ENCODE measurements at places on chromosomes 11 and 22. TPM values are rescaled to one million over a fixed set of nuclear protein-coding genes. Genes with fewer than 3 reads are reported as not detected.

- DNase-seq = no peak
Measured at GRCh38 chr11:19819148-19819547, 106.5 kb downstream of the NAV2 start.

- DNase-seq = no peak
Measured at GRCh38 chr22:48873191-48873520, 954.5 kb downstream of the BRD1 start.

- DNase-seq = no peak
Measured at GRCh38 chr11:63829823-63830489, 9.0 kb upstream of the MARK2 start.

DNA sequence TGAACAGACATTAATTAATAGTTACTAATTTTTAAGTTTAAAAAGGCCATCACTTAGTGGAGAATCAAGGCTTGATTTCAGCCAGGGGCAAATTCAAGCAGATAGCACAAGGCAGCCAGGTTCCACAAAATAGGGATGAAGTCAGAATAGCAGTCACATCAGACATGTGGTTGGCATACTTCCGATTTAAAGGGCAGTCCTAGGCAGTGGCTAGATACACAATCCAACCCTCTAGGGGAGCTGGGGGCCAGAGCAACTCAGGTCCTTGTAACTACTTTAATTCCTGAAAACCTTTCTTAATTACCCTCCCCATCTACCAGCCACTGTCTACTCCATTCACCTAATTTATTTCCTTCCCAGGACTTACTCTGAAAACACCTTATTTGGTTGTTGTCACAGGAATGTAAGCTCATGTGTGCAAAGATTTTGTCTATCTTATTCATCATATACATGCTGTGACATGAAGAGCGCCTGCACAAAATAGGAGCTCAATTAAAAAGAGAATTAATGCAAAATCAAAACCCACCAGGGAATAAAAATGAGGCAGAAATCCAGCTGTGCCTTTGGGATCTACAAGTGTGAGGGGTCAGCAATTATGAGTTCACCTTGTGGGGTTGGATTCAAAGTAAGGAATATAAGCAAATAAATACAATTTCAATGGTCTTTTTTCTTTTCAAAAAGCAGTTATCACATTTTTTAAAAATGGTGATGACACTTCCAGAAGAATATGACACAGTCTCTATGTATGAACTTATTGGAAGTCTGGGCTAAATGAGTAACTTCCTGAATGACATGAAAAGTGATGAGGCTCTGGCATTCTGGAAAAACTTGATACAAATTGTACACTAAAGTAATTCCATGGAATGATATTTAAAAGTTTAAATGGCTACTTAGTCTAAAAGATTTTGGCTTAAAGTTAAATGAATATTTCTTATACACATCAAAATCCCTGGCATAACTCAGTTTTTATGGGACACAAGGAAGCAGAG is 53.8 kb downstream of the COPB1 start:
- DNase-seq = no peak

GRCh38 chr11:21105196-21105917 is 436.0 kb downstream of the NELL1 start:
- no peak for DNase-seq

- no peak for DNase-seq
Measured at GRCh38 chr11:38766796-38767195, 2168.8 kb upstream of the RAG2 start.

DNA sequence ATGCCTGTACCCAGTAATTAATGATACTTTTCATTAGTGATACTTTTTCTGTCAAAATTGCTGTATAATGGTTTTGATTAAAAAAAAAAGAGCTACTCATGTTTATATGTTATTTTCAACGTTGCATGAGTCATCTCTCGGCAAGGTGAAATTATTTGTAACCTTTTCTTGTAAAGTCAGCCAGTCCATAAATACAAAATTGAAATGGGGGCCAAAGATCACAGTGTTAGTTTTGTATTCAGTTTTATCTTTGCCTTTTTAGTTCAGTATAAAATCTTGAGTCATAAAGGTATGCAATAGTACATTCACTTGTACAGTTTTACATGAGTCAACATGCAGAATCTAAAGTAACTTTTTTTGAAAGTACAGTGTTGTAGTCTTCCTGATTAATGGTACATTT is 4.3 kb downstream of the ARHGEF12 start:
- no peak for DNase-seq

GRCh38 chr11:39569789-39570188 is 1889.7 kb downstream of the LRRC4C start:
- no peak for DNase-seq

GRCh38 chr11:100777736-100778135 is 90.6 kb downstream of the ARHGAP42 start:
- DNase-seq = no peak

DNA sequence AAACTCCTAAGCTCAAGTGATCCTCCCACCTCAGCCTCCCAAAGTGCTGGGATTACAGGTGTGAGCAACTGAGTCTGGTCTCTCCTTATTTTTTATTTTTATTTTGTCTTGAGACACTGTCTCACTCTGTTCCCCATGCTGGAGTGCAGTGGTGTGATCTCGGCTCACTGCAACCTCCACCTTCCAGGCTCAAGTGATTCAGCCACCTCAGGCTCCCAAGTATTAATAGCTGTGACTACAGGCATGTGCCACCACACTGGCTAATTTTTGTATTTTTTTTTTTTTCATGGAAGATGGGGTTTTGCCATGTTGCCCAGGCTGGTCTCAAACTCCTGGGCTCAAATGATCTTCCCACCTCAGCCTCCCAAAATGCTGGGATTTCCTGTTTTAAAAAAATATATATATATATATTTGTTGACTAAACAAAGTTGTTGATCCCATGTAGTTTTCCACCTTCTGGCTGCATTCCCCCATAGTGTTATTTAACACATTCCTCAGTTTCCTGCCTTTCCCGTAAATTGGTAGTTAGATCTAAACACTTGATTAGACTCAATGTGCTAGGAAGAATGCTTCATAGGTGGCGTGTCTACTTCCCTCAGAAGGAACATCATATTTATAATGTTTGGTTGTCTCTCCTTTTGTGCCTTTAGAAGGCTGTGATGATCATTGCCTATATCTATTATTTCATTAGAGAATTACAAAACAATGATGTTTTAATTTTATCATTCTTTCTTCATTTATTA is 38.8 kb downstream of the LRRC32 start:
- no peak for DNase-seq

DNA sequence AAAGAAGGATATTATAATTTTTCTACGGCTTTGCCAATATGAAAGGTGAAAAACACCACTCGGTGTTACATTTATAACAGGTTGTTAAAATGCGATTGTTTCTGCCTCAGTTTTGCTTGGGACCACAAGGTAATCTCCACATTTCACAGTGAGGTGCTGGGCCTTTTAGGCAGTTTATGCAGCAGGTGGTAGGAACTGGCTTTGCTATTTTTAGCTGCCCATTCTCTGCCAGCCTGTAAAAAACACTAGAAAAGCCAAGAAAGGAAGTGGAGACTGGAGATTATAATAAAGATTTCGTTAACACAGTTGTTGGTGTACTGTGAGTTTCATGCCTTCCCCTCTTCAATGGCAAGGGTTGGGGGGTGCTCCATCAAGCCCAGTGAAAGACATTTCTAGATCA is 8.0 kb upstream of the MRPL16 start:
- no peak for DNase-seq

DNA sequence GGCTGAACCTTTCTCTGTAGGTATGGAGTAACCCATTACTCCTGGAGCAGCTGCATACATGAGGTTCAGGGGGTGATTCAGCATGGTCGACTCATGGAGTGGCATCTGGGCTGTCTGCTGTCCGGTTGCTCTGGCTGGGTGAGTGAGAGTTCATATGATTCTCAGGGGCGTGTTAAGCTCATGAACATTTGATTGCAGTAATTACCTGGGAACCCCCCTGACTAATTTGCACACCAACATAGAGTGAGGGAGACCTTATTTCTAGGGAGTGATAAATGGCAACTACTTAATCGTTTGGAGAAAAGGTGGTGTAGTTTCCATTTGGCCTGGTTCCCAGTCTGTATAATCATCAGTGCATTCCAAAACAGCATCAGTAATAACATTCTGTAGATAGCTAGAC is 661.9 kb downstream of the ETS1 start:
- DNase-seq = no peak

GRCh38 chr11:56849852-56850251 is 101.4 kb upstream of the OR9G4 start:
- no peak for DNase-seq

DNA sequence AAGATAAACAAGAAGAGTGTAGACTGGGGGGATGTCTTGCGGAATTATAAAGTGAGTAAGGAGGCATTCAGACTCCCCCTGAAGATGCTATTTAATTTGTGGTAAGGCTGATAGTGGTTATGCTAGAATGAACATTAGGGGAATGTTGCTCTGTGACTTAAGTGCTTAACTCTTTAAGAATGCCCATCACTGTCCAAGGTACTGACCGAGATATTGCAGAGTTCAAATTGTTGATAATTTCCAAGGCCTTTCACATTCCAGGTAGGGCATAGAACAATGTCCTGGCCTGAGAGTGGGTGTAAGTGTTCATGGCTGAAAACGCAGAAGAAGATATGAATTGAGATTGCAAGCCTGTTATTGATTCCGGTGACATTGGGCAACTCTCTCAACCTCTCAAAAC is 90.3 kb upstream of the SEZ6L start:
- DNase-seq = no peak

DNA sequence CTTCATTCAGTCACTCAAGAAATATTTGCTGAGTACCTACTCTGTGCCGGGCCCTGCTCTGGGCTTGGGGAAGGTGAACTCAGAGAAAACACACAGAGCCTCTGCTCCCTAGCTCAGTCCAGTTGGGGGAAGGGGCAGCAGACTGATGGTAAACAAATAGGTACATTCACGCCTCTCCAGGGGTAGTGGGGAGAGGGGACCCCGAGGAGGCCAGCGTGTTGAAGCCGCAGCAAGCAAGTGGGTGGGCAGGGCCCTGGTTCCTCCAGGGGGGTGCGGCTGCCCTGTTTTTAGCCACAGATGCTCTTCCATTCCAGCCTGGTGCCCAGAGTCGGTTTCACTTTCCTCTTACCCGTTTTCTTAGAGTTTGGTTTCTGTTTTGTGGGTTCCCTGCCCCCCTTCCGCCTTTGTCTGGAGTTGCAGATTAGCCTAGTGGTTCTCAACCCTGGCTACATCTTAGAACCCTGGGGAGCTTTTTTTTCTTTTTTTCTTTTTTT is 8.7 kb downstream of the DRAP1 start:
- peak; percentile 13 for DNase-seq

- DNase-seq = no peak
Measured at GRCh38 chr22:32622744-32623110, 148.1 kb downstream of the FBXO7 start.

DNA sequence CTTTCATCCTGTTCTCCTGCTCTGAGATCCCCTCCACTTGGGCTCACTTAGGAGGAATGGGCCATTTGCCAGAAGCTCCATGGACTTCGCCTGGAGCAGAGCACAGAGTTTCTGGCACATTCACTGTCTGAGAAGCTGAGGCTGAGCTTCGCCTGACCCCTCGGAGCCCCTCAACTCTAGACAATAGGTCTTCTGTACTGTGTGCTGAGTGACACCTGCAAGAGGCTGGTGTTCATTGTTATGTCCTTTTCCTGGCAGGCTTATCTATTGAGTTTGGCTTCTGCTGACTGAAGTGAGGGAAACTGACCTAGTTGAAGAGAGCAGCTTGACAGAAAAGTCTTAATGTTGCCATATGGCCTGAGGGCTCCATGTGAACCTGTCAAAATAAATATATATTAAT is 124.3 kb downstream of the EHF start:
- no peak for DNase-seq

GRCh38 chr11:6654281-6655019 is 1.2 kb downstream of the DCHS1 start:
- DNase-seq = peak; percentile 85

DNA sequence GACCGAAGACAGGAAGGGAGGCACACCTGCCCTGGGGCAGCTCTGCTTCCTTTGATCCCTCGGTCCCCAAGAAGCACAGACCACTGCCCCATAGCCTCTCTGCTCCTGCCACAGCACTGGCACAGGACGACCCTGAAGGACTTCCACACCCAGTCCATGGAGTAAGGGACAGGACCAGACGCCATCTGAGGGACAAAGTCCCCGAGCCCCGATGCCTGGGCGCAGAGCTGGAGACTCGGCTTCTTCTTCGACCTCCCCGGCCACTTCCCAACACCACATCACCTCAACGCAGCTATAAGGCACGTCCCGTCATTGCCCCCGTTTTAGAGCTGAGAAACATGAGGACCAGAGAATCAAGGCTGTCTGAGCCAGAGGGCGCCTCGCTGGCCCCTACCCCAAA is 310.5 kb downstream of the BRD1 start:
- DNase-seq = no peak

DNA sequence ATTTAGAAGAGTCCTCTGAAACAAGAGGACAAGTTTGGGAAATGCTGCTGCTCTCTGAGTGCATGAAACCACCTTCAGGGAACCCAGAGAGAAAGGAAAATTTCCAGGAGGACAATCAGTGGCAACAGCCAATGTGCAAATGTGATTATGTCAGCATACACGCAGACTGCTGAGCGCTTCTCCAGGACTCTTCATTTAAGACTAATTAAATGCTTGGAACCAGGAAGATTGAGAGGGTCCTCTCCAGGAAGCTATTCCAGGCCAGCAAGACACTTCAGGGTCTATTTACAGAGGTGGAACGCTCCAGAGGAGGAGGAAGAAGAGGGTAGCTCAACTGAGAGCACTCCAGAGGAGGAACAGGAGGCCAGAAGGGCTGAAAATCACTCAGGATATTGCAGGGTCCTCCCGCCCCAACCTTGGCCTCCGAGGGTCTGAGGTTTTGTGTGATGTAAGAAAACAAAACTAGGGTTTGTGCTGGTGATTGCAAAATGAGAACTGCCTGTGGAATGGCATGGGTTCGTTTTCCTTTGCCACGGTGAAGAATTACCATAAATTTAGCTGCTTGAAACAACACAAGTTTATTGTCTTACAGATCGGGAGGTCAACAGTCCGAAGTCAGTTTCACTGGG is 14.1 kb upstream of the HTR3A start:
- no peak for DNase-seq

- peak; percentile 53 for DNase-seq
Measured at GRCh38 chr11:44519989-44520737, 45.3 kb upstream of the CD82 start.

- no peak for DNase-seq
Measured at GRCh38 chr11:85955531-85955930, 100.3 kb downstream of the CCDC83 start.

DNA sequence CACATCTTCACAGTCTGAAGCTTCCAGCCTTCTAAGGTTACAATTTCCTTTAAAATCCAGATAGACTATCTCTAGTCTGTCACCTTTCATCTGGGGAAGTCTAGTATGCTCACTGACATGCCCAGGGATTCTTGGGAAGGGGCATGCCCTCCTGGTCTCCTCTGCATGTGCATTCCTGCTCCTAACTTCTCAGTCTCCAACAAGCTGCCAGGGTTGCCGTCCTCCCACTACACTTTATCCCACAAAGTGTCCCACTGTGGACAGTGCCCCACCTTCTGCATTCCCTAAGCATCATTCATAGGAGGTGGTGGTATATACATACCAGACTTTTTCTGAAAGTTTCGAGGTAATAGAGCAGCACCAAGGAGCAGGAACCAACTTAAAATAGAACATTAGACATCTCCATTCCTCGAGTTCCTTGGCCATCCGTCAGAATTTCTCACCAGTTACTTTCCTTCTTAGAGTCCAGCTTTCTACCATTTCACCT is 28.7 kb downstream of the EIF3F start:
- no peak for DNase-seq

PHETA2 gene
- total RNA-seq = 7.4 TPM

SLC5A12 gene
- 12.1 TPM for total RNA-seq

INPP5J gene
- total RNA-seq = 58.2 TPM

KRTAP5-2 gene
- total RNA-seq = not detected

CEP126 gene
- total RNA-seq = 3.9 TPM

PRODH gene
- total RNA-seq = 3.1 TPM

SLC39A13 gene
- 46.6 TPM for total RNA-seq

XKR3 gene
- not detected for total RNA-seq

MCAM gene
- total RNA-seq = 108 TPM

CABP4 gene
- 1.1 TPM for total RNA-seq

Data from right cardiac atrium (tissue), 5 donors.